EH (cell line): ENCODE measurements at places on chromosomes 2 and 18.

DNA sequence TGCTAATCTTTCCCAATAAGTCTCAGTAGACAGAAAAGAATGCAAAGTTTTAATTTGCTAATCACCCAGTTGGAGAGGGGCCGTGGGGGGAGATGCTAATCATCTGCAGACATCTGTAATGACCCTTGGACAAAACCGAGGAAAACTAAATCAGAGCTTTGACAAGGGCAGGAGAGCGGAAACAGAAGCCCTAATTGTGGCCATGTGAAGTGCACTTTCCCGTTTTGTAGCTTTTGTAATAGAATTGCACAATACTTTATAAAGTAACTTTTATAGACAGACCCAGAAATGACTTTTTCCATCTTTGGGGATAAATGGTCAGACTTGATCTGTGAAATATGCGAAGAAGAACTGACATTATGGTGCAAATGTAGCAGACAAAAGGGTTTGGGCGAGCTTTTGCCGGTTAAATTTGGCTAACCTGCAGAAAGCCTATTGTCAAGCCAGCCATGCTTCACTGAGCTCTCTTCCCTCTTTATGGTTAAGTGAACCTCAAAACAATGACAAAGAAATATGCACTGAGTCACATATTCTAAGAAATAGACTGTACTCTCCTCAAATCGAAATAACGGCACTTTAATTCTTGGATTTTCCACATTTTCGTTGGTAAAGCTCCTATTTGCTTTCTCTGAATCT, 980.1 kb upstream of the POU3F3 start:
- DNase-seq, result no peak

DNA sequence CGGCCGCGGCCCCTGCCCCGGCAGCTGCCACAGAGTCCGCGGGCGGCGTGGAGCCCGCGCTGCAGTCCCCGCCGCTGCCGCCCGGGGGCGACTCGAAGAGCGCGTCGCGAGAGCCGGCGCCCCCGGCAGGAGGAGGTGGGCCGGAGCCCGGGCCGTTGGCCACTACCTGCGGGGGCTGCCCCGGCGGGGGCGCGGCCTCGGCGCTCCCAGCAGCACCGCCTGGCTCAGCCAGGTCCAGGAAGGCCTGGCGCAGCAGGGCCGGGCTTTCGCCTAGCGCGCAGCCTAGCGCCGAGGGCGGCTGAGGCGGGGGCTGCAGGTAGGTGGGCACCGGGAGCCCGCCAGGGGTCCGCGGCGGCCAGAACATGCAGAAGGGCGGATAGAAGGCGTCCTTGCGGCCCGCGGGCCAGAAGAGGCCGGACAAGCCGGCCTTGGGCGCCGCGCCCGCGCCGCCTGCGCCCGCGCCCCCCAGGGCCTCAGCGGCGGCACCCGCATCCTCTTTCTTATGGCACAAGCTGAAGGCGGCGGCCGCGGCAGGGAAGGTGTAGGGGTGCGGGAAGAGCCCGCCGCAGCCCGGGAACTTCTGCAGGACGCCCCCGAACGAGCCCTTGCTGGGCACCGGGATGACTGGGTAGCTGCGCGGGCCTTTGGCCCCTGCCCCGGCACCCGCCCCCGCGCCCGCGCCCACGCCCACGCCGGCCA, 3.9 kb downstream of the SKOR2 start:
- DNase-seq, result no peak

- no peak for DNase-seq
Observed at GRCh38 chr2:202717598-202718310, 83.0 kb downstream of the FAM117B start.

DNA sequence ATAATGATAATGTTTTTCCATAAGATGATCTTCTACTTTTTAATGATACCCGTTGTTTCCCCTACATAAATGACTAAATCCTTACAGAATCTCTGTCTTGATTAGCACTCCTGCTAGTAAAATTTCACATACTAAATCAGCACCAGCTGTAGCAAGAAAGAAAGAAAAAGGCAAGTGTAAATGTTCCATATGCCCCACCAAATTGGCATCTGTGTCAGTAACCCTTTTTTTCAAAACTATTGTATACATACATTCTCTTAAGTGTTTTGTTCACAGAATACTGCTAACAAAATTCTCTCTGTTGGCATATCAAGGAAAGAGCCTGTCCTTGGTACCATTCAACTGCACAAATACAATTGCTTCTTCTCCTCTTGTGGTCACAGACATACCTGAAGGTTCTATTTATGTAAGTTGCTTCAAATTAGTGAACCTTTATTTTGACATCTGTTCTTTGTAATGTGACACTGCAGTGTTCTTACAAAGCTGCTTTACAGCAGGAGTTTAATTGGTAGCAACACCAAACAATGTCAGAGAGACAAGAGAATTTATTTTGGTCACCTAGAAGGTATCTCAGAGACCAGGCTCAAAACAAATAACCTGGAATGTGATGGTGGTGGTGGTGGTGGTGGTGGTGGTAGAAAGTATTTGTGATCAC, 641.9 kb downstream of the ZEB2 start:
- DNase-seq, result no peak

DNA sequence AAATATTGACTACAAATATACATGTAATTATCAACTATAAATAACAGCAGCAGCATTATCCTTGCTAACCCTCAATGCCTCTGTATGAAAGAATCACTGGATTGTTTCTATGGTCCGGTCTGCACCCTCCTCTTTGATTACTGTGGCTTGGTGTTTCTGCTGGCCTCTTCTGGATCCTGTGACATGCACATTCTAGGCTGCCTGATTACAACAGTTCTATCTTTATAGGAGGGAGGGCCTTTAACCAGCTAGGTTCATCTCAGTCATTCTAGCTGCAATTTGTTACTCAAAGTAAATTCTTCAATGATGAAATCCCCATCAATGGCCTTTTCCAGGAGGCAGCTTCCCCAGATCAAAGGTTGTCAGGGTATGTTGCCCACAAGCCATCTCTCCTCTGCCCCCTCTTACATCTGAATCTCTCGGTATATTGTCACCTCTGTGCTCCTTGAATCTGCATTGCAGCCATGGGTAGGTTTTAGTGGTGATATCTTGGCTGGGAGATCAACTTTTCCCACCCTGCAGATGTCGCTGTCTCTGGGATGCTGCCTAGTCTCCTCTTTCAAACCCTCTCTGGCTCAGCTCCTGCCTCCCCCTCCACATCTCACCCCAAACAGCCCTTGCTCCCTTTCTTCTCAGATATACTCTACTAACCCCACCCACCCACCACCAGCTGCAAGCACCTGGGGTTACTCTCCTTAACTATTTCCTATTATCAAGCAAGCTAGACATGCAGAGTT, 106.2 kb upstream of the BZW1 start:
- DNase-seq, result peak; percentile 47

GRCh38 chr2:45276914-45277313, 267.7 kb upstream of the SIX2 start:
- peak; percentile 54 for DNase-seq

GRCh38 chr18:23363865-23364570, 89.1 kb upstream of the RIOK3 start:
- no peak for DNase-seq
